ENCODE measurements at places on chromosomes 2 and 18.

DNA sequence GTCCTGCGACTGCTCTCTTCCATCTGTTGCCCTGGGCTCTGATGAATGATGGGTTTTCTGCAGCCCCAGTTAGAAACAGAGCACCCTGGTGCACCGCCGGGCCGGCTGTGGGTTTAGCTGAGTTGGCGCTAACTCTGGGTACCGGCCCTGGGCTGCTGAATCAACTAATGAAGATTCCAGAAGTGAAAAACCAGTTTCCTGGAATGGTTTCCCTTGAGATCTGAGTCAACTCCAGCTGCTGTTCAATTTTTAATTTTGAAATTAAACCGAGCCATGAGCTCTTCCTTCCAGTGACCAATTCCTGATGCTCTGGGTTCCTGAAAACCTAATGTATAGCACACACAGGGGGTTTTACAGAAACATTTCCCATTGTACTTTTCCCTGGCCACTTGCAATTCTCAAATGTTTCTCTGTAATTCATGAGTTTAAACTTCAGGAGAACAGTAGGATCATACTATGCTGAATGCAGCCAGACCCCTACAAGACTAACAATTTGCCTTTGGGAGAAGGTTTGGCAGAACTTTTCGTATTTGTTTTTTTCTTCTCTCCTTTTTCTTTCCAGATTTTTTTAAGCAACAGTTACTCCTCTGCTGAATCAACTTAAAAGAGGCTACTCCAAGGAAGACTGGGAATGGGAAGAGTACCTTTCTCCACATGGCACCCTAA, 5.5 kb downstream of the COL6A3 start:
- DNase-seq, result no peak

DNA sequence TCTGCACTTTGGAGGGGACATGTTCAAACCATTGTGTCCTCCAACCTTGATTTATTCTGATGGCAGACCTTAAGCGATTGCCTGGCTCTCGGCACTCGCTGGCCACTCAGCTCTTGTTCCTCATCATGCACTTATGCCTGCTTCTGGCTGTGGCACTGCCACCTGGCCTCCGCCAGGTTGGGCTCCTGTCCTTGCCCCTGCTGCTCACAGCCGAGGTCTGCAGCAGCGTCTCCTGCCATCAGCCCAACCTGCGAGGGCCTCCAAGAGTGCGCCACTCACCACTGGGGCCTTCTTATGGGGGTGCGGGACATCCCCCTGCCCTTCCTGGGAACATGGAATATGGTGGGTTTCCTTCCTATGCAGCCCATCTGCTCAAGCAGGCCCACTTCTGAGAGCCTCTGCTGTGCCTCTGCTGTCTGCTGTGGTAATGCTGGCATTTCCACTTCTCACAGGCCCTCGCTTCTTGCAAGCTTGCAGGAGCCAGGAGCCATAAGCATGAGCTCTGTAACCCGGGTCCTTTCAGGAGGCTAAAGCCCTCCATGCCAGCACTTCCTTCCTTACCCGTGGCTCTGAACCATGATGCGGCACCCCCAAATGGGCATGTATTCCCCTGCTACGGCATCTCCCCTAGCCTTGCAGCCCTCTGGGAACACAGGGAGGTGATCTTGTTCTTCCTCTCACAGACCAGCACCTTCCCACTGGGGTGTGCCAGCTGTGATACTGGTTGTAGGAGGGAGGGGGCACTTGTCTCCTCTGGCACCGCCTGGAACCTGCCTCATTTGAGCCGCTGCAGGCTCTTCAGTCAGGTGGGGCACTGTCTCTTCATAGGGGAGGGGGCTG, 58.6 kb upstream of the HS6ST1 start:
- no peak for DNase-seq

DNA sequence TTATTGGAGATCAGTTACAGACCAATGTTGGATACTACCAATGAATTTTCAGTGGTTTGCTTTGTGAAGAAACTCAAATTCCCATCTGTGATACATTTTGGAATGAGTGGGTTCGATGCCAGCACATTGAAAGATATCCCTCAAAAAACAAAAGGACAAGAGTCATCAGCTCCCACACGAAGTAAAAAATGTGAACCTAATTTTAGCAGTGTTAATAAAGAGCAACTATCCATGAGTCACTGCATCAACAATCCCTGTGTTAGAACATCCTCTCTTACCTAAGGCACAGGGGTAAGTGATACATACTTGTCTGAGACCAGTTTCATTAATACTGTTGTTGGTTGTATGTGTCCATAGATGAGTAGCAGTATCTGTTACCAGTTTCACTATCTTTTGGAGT, 551.8 kb upstream of the SOX11 start:
- DNase-seq, result no peak

GRCh38 chr18:55530166-55530565, 57.8 kb downstream of the TCF4 start:
- DNase-seq, result no peak
